ENCODE measurements at places on chromosomes 7 and 10.
A peak's percentile ranks its signal among the peaks of the same experiment; 100 is the strongest.

GRCh38 chr10:83367036-83367435, 772.3 kb upstream of the GHITM start:
- DNase-seq = peak; percentile 45

- DNase-seq = peak; percentile 83
These were observed 851.5 kb upstream of the COBL start for GRCh38 chr7:52168085-52168484.

DNA sequence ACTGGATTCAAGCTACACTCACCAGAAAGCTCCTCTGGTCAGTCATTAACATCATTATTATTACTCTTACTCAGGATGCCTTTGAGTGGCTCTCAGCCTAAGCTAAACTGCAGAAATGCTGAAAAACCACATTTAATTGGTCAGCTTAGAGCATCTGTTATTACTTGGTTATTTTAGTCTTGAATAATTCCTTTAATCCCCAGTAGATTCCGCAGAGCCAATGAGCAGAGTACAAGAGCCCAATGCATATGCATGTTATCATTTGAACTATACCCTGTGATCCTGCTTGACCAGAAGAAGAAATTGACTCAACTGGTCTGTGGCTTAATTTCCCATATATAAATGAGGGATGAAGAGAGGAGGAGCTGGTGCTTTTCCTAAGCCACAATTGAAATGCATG, 417.6 kb upstream of the C7orf33 start:
- DNase-seq = no peak

DNA sequence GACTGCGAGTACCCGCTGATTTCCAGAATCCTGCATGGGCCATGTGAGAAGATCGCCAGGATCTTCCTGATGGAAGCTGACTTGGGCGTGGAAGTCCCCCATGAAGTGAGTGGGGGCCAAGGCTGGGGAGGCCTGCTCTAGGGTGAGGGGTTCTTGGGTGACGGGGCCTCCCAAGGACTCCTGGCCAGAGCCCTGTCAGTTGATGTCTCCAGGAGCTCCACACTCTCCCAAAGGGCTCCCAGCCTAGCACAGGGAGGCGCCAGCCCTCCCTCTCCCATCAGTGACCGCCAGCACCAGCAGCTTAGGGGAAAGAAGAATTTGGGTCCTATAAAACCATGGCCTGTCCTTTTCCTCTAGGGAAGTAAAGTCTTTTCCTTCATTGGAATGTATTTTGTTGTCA, 9.8 kb upstream of the ZNF22 start:
- DNase-seq = peak; percentile 48

DNA sequence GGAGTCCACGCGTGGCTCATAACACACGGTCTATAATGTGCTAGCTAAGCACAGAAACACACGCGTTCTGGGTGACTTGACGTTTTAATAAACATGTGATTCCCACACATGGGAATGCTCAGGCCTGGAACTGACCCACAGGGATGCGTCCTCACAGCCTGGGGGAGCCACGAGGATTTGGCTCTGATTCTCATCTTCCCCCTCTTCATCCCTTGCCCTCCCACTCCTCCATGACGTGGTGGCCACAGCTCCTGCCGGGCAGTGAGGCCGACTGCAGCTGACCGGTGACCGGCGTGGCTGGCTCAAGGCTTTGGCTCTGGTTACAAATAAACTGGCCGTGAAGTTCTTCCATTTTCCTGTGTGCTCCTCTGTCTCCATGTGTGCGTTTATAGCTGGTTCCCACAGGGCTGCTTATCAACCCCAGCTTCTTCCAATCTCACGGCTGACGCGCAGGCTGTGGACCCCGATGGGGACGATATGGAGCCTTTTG, 40.9 kb upstream of the KLF6 start:
- DNase-seq = no peak

DNA sequence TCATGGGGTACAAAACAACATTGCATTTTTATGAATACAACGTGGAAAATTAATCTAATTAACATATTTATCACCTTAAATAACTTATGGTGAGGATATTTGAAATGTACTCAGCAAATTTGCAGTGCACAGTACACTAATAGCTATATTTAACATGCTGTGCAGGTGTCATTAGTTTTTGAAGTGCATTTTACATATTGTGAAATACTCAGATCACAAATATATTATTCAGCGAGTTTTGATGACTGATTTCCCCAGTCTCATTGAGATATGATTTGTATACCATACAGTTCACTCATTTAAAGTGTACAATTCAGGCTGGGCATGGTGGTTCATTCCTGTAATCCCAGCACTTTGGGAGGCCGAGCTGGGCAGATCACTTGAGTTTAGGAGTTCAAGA, 59.5 kb downstream of the TET1 start:
- no peak for DNase-seq

DNA sequence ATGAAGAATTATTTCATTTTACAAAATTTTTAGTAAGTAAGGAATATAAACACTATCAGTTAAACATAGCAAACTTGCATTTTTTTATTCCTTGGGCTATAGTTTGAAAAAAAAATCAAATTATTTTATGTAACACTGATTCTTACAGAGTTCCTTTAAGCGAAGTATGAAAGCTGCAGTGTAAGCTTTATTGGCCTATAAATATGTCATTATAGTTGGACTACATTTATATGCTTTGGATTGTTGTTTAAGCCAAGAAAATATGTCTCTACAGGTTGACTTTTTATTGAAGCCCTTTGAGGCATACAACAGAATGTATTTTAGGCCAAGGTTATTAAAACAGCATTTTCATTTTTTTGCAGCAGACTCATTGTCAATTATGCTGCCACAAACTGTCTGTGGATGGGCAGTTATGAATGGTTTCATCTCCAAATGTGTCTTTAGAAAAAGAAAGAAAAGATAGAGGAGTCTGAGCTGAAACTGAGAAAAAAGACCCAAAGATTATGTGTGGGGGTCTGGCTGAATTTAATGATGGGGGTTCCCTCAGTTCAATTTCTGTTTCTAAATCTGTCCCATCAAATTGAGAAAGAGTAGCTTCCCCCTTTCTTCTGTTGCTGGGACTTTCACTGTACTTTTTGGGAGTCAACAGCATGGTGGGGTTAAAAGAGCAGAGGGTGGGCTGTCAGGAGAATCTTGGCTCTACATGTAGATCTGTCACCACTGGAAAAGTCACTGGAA, 43.1 kb downstream of the ARID5B start:
- no peak for DNase-seq

DNA sequence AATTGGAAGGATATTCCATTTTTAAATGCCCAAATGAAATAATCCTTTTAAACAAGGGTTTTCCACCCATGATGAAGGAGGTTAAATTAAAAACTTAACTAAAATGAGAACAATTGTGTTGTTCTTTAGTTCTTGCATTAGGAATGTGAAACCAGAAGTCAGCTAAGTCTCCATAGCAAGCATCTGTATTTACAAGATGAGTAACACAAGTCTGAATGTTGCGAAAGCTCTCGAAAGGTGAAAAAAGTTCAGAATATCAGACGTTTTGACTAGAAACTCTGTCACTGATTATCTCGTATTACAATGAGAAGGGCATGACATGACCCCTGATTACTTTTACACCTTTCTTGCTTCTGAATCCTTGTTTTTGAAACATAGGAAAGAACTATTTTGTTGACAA, 149.6 kb downstream of the BICC1 start:
- no peak for DNase-seq

GRCh38 chr7:98283127-98283886, 1.8 kb downstream of the BRI3 start:
- no peak for DNase-seq

- DNase-seq = no peak
These were observed 31.7 kb downstream of the LHPP start for GRCh38 chr10:124493214-124493882.

DNA sequence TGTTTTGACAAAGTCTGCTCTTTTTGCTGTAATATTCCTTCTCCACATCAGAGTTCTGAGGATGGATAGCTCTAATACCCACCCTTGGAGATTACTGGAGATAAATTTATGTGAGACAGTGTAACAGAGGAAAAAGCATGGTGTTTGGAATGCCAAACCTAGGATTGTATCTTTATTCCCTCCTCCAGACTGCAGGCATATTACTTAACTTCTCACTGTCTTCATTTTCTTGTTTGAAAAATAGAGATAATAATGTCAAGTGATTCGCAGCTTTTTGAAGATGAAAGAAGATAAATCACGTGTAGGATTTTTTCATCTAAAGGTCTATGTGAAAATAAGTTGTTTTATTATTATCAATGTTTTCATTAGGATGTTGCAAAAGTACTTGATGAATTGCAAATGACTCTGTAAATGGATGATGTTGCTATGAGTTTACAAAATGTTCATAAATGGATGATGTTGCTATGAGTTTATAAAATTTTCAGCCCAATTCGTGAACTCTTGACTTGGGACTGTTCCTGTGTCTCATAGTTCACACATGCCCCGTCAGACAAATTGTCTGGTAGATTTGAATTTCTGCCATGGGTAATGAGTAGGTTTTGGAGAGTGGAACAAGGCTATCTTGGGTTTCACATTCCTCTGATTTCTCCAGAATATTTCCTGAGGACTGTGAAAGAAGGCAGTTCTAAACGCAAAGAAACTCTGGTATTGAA, 113.1 kb upstream of the IGFBP3 start:
- no peak for DNase-seq

GRCh38 chr7:24706211-24707170, 50.8 kb downstream of the GSDME start:
- no peak for DNase-seq

DNA sequence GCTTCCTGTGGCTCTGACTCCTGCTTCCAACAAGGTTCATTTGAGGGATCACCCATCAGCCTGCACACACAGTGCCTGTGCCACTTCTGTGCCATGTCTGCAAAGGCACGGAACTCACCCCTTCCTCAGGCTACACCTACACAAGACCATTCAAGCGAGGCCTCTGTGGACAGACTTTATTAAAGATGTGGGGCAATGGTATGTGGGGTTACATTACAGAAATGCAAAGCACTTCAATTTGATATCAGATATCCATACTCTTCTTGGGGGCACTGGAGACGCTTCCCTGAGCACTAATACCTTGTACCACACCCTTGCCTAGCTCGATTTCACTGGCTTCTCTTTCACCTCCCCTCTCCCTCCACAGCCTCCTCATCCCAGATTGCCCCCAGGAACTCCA, 84.4 kb upstream of the FGL2 start:
- no peak for DNase-seq

- DNase-seq = no peak
These were observed 805.6 kb downstream of the NRG3 start for GRCh38 chr10:82680608-82681007.

GRCh38 chr7:140121326-140121725, 55.5 kb downstream of the KDM7A start:
- DNase-seq = no peak

- DNase-seq = peak; percentile 84
These were observed at the start of gene STEAP4 for GRCh38 chr7:88306590-88307048. STEAP4 (minus strand) TSS chr7:88306894; CDS start chr7:88284269, 22,625 bp downstream.

DNA sequence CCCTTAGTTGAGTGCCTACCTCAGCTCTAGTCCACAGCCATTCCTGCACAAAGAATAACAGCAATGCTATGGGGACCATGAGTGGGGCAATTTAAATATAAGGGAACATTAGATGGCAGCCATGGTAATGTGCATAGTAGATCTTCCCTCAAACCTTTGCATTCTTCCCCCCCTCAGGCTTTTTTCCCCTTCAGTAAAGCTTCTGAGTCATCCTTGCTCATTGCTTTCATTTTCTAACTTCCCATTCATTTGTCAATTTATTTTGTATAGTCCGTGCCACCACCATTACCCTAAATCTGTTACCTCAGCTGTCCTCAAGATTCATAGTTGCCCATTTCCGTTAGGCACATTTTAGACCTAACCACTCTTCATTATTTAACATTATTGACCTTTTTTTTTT, 10.7 kb downstream of the HECTD2 start:
- DNase-seq = no peak

DNA sequence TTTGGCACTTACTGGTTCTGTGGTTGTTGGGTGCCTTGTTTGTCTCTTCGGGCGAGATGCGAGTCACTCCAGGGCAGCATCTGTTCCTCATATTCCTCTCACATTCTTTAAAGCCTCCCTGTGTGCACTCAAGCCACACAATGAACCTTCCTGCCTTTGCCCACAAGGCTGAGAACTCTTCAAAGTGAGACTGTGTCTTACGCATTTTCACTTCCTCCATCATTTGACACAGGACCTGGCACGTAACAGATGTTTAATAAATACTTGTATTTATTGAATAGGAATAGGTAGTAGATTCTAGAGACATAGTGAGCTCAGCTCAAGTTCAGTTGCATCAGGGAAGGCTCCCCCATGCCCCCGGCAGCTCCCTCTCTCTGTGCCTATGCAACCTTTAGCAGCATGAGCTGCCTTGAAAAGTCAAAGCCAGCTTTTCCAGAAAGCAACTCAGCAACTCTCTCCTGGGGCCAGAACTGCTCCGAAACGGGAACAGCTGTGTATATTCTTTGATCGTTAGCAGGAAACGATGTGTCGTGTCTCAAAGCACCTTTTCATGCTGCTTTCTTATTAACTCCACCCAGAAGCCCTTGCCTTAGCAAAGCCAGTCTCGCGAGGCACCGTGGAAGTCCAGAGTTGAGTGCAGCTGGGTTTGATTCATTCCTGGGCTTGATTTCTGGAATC, 97.5 kb downstream of the PFKFB3 start:
- no peak for DNase-seq

DNA sequence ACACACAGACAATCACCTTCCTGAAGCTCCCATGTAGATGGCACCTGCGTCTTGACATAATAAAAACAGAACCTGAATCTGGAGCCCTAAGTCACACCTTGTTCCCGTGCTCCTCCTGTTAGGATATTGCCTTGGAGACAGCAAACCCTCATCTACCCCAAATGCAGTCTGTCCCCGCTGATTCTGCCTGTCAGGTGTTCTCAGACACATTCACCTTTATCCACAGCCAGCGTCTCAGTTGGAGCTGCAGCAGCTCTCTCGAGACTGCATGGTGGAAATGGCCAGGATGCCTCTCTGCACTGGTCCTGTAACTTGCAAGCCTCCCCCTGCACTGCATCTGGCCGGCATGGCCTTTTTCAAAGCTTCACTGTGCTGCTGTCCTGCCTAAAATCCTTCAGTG, 218.0 kb upstream of the ZNF32 start:
- DNase-seq = no peak

GRCh38 chr7:90736968-90737939, 141.1 kb downstream of the CDK14 start:
- DNase-seq = no peak

GRCh38 chr10:43354330-43354635, 17.2 kb upstream of the FXYD4 start:
- no peak for DNase-seq

DNA sequence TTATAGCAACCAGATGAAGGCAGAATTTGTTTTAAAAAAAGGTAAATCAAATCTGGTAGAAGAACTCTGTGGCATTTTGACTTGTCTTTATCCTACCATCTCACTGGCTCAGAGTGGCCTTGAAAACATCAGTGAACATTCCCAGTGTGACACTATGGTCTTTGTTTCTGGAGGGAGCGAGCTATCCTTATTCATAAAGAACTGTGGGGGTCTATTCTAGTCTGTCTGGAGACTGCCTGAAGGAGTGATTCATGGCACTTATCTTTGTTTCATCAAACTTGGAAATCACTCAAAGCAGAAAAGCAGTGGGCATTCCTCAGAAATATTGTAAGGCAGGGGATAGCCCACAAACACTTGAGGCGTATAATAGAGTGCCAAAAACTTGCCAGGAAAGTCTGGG, 719.1 kb downstream of the PCDH15 start:
- DNase-seq = no peak

All from endodermal cell (in vitro differentiated cells).